ENCODE measurements at places on chromosomes 7 and 10. TPM values are rescaled to one million over a fixed set of nuclear protein-coding genes. Genes with fewer than 3 reads are reported as not detected.

GRCh38 chr7:129462420-129462819 is 28.2 kb downstream of the STRIP2 start:
- DNase-seq = no peak

GRCh38 chr7:138890499-138891445 is 90.4 kb downstream of the KIAA1549 start:
- peak; percentile 91 for DNase-seq

DNA sequence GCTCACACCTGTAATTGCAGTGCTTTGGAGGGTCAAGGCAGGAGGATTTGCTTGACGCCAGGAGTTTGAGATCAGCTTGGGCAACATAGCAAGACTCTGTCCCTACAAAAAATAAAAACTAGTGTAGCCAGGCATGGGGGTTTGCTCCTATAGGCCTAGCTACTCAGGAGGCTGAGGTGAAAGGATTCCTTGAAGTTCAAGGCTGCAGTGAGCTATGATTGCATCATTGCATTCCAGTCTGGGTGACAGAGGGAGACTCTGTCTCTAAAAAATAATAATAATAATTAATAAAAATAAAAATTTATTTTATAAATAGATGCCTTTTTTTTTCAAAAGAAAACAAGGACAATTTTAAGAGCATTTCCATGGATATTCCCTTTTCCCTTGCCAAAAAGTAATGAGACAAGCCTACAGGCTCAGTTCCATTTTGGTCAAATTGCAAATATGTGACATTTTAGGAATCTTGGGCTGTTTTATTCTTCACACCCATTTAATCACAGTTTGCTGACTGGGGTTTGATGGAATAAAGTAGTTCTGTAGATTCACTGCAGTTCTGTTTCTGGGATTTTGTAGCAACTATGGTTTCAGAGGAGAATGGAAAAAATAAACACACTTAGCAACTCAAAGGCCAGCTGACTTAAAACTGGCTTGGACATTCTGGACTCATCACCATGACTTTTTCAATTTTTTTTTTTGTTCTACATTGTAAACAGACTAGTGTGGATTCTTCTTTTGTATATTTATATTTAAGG is 48.4 kb upstream of the ARHGAP21 start:
- no peak for DNase-seq

- no peak for DNase-seq
These were observed 16.0 kb downstream of the CDNF start for GRCh38 chr10:14821635-14822375.

DNA sequence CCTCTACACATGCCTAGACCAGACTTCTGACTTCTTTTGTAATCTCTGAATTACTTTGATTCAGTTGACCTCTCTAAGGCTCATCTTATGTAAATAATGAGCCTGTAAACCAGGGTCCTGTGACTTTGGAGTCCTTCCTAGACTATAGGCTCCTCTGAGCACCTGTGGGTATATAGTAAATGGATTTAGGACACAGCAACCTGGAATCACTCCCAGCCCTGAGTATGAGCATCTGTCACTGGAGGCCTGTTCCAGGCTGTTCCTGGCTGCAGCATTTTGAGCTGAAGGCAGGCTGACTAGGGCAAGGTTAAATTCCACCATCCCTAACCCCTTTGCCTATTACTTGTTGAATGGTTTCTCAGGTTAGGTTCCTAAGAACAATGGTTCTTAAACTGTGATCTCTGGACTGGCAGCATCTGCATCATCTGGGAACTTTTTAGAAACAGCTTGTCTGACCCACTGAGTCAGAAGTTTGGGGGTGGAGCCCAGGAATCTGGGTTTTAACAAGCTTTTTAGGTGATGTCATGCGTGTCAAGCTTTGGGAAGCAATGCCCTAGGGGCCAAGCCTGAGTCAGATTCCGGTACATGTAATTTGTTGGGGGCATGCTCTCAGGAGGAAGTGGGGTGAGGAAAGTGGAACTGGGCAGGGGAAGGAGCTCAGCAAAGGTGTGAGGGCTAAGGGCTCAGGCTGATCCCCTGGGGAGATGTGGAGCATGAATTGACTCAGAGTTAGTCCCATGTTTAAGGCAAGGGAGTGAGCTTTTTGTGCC is 28.2 kb downstream of the MINDY4 start:
- DNase-seq = peak; percentile 75

DNA sequence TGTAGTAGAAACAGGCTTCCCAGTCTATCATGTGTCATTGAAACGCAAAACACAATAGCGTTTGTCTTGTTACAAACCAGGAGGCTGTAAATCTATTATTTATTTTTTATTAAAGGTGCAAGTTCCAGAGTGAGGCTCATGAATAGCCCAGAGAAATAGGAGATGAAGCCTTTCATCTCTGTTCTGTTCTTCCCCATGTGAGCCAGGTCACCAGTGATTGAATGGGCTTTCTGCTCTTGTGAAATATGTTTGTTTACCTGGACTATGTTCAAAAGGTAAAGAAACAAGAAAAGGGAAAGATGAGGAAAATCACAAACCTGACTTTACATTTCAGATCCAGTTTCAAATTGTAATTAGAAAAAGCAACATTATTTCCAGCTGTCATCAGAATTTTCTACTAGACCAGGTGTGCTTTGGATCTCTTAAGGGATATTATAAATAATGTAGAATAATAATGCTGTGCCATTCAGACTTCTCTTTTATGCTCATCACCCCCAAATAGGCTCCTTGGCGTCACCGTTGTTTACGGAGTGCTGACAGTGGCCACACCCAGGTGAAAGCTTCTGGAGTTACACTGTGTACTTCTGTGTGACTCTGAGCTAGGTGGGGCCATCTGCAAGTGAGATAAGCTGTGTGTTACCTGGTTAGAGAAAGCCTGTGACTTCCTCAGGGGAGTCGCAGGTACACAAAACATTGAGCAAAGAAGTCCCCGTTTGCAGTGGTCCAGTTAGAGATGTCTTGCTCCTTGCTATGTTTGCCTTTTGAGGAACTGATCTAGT is 274.9 kb downstream of the SDK1 start:
- DNase-seq = no peak

- no peak for DNase-seq
These were observed 113.7 kb downstream of the LRMDA start for GRCh38 chr10:75544993-75545706.

DNA sequence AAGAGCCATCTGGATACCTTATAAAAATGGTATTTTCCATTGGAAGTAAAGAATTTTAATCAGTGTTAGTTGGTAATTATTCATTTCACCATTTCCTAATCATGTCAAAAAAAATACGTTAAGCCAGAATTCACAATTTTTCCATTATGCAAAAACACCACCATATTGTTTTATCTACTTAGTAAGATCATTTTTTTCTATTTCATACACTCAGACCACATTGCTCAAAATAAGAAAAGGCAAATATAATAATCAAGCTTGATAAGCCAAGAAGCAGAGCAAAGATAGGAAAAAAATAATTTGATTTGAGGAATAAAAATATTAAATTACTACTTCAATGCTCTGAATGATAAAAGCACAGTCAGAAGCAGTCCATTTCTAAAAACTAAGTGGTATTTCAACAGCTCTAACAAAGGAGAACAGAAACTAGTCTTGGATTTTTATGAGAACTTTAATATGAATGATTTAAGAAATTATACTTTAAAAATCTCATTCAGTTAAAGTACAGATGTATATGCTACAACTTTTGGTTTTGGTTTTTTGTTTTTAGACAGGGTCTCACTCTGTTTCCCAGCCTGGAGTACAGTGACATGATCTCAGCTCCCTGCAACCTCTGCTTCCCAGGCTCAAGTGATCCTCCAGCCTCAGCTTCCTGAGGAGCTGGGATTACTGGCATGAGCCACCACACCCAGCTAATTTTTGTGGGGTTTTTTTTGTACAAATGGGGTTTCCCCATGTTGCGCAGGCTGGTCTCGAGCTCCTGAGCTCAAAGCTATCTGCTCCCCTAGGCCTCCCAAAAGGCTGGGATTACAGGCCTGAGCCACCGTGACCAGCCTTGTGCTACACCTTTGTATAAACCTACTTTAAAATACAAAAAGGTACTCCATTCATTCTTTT is 46.6 kb downstream of the LRRN3 start:
- DNase-seq = no peak

DNA sequence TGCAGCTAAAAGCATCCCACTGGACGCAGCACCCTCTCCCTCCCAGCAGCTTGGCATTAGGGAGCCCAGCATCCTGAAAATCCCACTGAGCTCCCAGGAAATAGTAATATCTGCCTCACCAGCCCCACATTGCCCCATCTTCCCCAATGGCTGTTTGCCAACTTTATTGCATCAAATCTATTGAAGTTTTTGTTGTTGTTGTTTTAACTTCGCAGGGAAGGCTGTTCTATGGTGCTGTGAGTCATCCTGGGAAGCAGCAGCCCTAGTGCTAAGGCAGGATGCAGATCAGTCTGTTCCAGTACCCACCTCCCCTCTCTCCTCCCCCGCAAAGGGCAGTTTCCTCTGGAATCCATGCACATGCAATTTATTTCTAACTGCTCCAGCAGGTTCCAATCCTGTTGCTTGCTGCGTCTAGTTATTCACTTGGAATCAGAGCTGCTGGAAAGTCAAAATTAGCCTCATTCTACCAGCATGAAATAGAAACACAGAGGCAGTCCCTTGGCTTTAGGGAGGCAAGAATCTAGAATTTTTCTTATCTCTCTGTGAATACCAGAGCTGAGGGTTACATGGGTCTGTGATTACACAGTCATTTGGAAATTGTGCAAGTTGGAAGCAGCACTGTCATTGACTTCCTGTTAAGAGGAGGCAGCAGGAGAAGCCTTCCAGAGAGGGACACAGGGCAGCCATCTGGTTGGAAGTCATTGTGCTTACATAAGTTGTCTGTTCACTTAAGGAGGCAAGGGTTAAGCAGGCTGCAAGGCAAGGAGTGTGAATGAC is 115.9 kb upstream of the CACUL1 start:
- DNase-seq = no peak

GRCh38 chr10:126454045-126454751 is 65.9 kb upstream of the ADAM12 start:
- DNase-seq = peak; percentile 70

DNA sequence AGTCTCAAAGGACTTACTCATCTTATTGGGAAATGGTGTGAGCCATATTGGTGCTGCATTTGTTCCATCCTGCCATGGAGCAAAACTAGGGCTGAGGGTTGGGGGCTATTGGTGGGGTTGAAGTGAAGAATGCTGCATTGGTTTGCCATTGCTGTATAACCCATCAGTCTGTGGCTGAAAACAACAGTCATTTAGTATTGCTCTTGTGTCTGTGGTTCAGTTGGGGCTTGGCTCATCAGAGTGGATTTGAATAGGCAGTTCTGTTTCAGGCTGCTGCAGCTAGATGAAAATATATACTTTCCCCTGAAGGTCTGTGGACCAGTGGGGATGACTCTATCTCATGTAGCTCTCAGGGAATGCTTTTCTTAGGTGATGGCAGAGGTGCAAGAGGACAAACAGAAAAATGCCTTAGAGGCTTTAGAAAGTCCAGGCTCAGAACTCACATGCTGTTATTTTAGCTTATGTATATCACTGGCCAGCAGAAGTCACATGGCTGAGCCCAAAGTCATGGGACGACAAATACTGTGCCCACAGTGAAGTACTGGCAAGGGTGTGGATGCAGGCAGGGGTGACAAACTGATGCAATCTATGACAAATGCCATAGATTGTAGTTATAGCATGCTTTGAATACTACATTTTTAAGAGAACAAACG is 15.2 kb upstream of the EXOC6 start:
- no peak for DNase-seq

GRCh38 chr10:54826994-54827560 is 26.0 kb upstream of the PCDH15 start:
- no peak for DNase-seq

GRCh38 chr7:79287981-79288380 is 165.5 kb downstream of the MAGI2 start:
- DNase-seq = no peak

GRCh38 chr10:43230909-43231522 is 35.8 kb downstream of the RASGEF1A start:
- DNase-seq = peak; percentile 72

DNA sequence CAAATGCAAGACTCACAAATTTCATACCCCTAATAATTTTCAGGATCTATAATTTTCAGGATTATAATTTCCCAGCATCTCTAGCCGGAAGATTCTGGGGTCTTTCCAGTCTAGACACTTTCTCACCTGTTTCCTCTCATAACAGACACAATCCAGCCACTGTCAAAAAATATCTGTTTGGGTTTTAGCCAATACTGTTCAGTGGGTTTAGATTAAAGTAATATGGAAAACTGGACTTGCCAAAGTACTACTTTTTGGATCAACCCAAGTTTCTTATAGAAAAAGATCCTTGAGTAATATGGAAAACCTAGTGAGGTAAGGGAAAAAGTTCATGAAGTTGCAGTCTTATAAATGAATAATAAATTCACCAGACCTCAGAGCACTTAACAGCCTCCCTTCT is 62.1 kb upstream of the NEBL start:
- no peak for DNase-seq

DNA sequence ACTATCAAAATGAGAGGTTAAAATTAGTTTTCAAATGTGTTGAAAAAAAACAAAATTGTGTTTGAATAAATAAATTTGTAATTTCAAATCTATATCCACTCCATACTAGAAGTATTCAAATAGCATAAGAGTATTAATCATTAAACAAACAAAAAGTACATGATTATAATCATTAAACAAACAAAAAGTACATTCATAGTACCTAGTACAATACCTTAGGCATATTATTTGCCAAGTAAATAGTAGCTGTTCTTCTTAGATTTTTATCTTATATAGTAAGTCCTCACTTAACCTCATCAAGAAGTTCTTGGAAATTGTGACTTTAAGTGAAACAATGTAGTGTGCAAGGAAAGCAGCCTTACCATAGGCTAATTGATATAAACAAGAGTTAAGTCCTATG is 349.3 kb upstream of the VWC2 start:
- DNase-seq = no peak

DNA sequence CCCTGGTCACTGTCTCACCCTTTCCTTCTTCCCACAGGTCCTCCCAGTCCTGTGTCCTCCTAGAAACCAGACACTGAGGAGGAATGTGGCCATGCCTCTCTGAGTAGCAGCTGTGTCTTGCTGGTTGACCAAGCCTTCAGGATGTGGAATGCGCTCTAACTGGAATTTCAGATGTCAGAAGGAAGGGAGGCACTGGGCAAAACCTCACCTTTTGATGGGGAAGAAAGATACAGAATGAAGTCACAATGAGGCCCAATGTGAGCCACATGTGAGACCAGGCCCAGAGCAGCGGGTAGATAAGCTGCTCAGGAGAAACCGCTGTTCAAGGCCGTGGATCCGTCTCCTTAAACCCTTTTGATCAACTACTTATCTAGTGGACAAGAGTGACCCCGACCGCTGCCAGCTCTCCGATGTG is 54.8 kb upstream of the ECHDC3 start:
- no peak for DNase-seq

- DNase-seq = no peak
These were observed 106.9 kb upstream of the GNAI1 start for GRCh38 chr7:80027611-80028173.

The PAPOLB gene
- total RNA-seq = 0.10 TPM

The GALNT17 gene
- total RNA-seq = 1.4 TPM

The ANKRD61 gene
- total RNA-seq = not detected

The ATOH7 gene
- total RNA-seq = not detected

The FAM221A gene
- total RNA-seq = 4.0 TPM

The CPA2 gene
- total RNA-seq = not detected

The CLEC2L gene
- total RNA-seq = not detected

The GPR26 gene
- not detected for total RNA-seq

Data from osteocyte (in vitro differentiated cells).